ENCODE measurements at places on chromosomes 11 and 22.

DNA sequence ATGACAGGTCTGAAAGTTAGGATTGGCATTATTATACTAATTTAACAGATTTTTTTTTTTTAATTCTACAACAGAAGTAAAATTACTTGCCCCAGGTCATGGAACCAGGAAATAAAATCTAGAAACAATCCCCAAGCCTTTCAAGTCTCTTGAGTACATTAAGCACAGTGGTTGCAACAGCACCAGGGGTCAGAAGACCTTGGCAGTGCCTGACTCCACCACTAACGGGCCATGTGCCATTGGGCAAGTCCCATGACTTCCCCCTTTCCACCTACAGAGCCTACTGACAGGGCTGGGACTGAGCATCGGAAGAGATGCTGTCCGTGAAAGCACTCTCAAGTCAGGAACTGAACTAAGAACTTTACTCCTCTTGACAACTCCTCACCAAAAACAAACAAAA is 98.6 kb upstream of the AKIP1 start:
- DNase-seq: peak; percentile 39

DNA sequence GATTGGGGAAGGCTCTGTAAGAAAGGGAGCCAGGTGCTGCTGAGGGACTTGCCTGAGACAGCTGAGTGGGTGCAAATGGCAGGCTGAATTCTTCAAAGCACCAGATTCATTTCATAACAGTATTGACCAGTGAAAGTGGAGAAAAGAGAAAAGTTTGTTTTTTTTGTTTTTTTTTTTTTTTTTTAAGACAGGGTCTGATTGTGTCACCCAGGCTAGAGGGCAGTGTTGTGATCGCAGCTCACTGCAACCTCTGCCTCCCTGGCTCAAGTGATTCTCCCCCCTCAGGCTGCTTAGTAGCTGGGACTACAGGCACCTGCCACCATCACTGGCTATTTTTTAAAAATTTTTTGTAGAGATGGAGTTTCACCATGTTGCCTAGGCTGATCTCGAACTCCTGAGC is 494.0 kb downstream of the MIAT start:
- no peak for DNase-seq

- DNase-seq: no peak
These were observed 30.2 kb upstream of the APOA1 start for GRCh38 chr11:116867619-116868018.

GRCh38 chr22:37711490-37711889 is 14.6 kb downstream of the TRIOBP start:
- DNase-seq: no peak

- DNase-seq: no peak
These were observed 40.3 kb upstream of the AMOTL1 start for GRCh38 chr11:94727819-94728218.

GRCh38 chr11:124602193-124602592 is 9.0 kb upstream of the PANX3 start:
- DNase-seq: peak; percentile 39

GRCh38 chr22:44543781-44544477 is 45.9 kb upstream of the RTL6 start:
- DNase-seq: no peak

- no peak for DNase-seq
These were observed 101.6 kb upstream of the B3GAT1 start for GRCh38 chr11:134513585-134514120.

DNA sequence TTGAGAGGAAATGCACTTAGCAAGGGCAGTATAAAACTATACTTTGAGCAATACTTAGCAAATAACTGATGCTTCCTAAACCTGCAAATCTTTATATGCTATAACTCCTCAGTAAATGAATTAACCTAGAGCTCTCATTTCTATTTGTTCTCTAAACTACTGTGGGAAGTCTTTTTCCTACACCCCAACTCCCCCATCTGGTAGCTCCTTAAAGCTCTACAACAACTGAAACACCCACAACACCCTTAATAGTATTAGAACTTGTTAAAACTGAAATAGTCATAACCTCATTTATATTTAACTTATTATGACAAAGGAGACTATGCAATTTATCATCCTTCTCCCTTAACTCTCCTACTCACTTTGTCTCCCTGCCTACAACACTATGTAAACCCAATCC is 43.4 kb downstream of the GUCY1A2 start:
- no peak for DNase-seq

- no peak for DNase-seq
These were observed 22.8 kb upstream of the SLC25A18 start for GRCh38 chr22:17540481-17540880.

DNA sequence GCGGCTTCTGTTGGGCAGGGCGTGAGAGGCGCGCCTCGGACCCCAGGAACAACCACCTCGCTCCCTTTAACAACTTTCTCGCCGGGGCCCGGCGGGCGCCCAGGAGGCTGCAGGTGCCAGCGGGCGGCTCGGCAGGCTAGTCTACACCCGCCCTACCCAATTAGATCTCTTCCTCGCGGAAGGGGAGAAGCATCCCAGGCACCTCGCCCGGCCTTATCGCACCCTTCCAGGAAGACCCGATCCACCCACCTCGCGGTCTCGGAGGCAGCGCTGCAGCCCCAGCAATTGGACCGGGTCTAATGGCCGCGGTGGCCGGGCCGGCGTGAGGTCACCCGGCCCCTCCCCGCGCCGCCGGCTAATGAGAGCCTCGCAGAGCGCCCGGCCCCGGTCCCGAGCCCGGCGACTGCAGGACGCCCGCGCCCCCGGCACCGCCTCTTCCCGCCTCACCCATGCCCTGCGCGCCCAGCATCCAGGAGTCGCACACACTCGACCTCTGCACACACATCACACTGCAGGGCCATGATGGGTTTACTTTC is at the start of gene PLAAT3:
TSS of gene PLAAT3 (minus strand) at position 298 of the 536 bp plus-strand sequence. CDS start 419 bp downstream, outside the sequence.
- DNase-seq: peak; percentile 73

- peak; percentile 16 for DNase-seq
These were observed 268.5 kb upstream of the SYN3 start for GRCh38 chr22:33326540-33327295.

GRCh38 chr11:12229450-12230229 is 119.2 kb downstream of the MICAL2 start:
- no peak for DNase-seq

DNA sequence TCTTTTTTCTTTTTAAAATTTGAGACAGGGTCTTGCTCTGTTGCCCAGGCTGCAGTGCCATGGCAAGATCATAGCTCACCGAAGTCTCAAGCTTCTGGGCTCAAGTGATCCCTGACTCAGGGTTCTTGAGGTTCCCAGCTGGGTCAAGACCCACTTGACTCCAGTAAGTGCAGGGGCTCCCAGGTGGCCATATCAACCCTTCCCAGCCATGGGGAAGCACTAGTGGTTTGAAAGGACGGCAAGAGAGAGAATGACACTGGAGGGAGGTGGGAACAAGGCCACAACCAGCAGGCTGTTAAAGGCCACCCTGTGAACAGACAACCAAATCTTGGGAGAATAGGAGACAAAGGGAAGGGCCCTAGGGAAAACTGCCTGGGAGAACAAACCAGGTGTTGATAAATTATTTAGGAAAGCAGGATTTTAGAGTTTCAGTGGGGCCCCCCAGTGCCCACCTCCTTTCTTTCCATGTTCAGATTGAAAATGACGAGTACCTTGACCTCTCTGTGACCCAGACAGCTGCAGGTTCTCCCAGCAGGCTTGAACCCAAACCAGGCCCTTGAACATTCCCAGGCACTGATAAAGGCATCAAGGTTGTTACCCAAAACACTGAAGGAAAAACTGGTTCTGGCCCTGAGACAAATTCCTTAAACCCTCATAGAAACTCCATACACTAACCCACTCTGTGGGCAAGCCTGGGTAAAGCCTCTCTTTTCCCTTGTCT is 28.8 kb downstream of the KLHL22 start:
- no peak for DNase-seq

- DNase-seq: no peak
These were observed 33.2 kb downstream of the RCOR2 start for GRCh38 chr11:63883791-63884190.
